T-helper 2 cell (primary cell): ENCODE measurements at places on chromosomes 1 and 21.

DNA sequence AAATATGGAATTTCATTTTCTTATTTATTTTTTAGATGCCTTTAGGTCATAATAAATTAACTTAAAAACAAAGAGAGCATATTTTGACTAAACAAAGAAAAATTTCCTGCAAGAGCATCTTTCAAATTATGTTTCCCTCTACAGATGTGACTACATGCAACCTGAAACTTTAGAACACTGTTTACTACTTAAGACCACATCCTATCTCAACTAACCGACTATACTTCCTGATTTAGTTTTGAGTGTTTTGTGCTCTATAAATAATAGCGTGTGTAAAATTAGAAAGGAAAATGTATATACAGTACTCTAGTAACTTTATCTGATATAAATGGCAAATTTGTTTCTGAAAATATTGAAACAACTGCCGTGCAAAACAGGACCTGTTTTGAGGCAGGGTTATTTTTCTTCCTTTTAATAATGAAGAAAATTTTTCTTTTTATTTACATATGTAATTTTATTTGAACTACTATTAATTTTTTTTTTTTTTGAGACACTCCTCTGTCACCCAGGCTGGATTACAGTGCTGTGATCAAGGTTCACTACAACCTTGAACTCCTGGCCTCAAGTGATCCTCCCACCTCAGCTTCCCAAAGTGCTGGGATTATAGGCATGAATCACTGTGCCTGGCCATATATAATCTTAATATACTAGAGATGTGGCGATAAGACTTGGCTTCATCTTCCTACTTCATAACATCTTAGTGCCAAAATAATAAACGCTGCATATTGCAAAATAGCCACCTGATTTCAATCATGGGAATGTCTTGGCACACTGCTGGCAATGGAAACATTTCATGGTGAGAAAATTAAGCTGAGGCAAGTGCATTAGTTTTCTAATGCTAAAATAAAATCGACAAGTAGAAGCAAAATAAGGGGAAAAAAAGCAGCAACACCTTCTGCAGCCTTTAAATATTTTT, 12.3 kb downstream of the ZRANB2 start:
- DNase-seq, result no peak

DNA sequence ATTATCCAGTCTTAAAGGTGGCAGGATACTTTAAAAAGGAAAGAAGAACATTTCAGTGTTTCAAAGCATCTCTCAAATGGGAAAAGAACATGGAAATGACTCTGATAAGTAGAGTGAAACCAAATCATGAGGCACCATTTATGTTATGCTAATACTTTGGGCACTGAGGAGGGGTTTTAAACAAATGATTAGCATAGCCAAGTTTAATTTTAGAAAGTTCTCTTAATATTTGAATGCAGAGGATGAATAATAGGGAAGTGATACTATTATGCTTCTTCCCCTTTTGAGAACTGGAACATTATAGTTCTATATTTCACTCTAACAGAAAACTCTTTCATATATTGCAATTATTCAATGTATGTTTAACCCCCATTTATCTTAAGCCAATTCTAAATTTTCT, 1181.9 kb upstream of the PRMT6 start:
- DNase-seq, result no peak

DNA sequence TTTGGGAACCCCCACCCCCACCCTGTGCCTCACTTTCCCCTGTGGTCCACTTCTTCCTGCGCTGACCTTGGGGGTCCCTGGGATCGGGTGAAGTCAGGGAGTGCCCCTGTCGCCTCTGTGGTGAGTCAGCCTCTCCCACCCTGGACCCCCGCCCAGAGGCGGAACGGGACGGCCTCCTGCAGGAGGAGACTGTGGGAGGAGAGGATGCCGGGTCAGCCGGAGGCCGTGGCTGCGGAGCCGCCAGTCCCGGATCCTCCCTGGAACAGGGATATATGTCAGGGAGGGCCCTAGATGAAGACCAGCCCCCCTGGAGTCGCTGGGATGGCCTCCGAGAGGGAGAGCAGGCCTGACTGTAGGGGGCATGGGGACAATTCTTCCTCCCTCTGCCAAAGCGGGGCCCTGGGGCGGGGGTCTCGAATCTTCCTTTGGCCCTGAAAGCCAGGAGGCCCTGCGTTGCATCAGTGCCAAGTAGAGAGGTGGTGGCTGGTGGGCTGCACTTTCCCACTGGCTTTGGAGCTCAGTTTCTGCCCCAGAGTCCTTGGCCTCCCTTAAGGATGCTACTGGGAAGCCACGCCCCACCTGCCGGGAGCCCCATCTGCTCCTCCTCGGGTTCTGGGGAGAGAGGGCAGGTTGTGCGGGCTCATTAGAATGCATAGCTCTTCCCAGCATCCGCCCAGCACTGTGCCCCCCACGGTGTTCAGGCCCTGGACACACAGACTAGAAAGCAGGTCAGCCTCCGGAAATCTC, 930 bp downstream of the ARHGEF10L start:
- DNase-seq, result no peak

GRCh38 chr21:34792504-34793089, 123.8 kb downstream of the CLIC6 start:
- DNase-seq, result no peak

GRCh38 chr1:230049731-230050130, 17.3 kb upstream of the GALNT2 start:
- no peak for DNase-seq

- no peak for DNase-seq
Observed at GRCh38 chr1:234659538-234659937, 49.6 kb upstream of the IRF2BP2 start.

- no peak for DNase-seq
Observed at GRCh38 chr1:192978195-192978710, 80.9 kb downstream of the UCHL5 start.

DNA sequence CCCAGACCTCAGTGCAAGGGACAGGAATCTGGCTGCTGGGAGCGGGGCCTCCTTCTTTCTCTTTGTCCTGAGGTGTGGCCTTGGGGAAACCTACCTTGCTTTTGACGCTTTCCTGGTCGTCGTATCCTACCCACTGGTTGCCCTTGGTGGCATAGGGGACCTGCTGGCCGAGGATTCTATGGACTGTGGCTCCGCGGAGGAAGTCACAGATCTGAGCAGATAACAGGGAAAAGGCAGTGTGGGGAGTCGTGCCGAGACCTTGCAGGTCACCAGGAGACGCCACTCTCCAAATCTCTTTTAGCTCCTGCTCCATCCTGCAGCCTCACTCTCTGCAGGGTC, 4.0 kb upstream of the MYBPH start:
- no peak for DNase-seq
